ENCODE measurements at places on chromosomes 6 and 20.

DNA sequence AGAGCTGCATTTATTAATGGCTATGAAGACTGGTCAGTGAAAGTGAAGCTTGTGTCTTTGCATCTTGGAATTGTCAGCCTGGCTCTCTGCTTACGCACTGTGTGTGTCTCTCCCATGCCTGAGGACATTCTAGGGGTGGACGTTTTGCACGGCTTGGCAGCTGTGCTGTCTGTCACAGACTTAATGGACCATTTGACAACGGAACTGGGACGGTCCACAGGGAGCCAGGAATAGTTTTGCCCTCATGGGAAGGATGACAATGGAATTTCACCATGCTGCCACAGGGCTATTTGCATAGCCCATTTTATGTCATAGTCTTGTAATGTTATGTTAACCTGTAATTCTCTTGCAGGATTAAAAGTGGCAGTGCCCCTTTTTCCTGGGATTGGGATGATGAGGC lies 44.7 kb downstream of the OR2B6 start:
- peak; percentile 81 for DNase-seq

DNA sequence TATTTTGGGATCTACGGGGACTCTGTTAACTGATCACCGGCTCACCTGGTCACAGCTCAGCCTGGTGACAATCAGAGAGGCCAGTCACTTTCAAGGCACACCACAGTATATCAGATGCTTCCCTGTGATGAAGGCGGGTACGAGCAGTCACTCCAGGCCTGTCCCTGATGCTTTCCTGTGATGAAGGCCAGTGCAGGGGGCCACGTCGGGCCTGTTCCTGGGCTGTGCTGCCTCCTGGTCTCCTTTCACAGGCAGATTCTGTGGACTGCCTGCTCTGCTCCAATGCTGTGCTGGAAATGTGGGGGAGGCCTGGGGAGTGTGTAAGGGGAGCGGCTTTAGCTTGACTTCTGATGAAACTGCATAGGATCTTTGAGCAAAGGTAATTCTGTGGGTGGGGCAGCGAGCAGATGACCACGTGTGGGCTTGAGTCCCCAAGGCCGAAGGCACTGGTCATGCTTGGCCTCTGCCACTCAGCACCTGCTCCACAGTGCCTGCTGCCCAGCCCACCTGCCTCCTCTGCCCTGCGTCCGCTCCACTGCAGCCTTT lies 372.6 kb downstream of the TAF4 start:
- DNase-seq, result no peak

DNA sequence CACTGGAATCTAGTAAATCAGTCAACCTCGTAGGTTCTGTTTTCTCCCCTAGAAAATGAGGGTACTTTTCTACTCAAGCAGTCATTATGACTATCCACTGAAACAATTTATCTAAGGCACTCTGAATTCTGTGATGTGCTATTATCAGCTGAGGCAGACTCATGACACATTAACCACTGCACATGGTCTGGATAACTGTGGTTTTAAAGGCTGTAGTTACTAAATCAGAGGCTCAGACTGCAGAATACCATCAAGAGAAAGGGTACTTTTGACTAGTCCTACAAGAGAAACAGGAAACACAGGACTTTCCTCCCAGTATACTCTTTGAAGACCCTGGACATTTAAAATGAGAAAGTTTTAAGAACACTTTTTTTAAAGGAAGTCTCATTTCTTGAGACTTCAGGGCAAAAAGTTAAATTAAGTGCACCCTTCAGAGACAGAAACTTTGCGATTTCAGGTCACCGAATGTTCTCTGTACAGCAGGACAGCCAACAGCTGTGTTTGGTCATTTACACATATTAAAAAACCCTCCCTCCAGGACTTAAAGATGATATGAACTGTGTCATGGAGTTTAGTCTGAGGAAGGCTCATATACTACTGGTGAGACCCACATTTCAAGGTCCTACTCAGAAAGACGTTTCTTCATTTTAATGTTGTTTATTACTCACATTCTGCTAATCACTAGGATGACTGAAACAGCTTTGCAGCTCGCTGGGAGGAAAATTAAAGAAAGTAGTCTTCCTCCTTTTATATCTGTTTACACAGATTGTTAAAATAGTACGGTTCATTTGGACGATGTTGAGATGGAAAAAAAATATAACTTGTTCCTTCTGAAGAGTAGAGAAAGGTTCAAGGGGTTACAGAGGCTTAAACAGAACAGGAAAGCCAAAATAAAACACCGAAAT lies 19.9 kb downstream of the ATXN1 start:
- DNase-seq, result peak; percentile 98

DNA sequence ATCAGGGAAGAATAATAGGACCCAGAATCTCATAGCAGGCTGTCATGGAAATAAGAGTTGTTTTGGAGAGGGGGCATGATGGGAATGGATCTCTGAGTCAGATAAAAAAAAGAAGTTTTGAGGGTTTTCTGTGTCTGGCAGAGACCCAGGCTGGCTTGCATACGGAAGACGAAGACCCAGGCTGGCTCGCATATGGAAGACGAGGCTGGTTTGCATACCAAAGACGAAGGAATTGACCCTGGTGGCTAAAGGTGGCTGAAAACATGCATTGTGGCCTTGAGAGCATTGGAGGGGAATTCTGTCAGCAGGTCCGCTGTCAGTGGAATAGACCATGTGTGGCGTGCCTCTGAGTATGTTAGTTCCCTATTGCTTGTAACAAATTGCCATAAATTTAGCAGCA lies 335.1 kb downstream of the BTBD3 start:
- DNase-seq, result no peak

GRCh38 chr20:4113615-4114603 lies 98.6 kb upstream of the RNF24 start:
- no peak for DNase-seq

GRCh38 chr6:125363824-125364165 lies 62.0 kb upstream of the HDDC2 start:
- no peak for DNase-seq

GRCh38 chr6:25869840-25870239 lies 4.2 kb downstream of the SLC17A3 start:
- no peak for DNase-seq

DNA sequence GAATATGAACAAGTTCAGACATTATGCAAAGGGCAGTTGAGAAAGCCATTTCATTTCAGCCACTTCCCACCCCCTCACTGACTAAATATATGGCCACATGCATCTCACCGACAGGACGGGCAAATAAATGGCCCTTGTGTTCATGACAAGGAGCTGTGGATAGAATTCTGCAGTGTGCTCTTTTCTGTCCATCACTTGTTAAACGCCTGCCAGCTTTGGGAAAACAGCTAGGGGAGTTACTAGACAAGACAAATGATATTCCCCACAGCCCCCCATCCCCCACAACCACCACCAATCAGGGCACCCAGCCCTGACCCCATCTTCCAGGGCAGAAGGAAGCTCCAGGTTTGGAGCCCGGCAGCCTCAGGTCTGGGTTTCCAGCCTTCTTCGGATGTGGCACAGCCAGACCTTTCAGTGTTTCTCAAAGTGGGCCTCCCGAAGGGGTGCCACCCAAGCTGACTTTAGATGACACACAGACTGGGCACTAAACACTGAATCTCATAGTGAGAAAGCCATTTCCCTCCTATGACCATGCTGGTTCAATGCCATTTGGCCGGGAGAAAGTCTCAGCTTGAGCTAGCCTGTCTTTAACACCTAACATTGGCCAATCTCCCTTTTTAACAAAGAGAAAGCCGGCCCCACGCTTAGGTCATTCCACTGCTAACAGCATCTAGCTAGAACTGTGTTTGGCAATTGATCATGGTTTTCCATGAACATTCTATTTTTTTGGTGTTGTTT lies 4.0 kb upstream of the RIPOR3 start:
- no peak for DNase-seq

DNA sequence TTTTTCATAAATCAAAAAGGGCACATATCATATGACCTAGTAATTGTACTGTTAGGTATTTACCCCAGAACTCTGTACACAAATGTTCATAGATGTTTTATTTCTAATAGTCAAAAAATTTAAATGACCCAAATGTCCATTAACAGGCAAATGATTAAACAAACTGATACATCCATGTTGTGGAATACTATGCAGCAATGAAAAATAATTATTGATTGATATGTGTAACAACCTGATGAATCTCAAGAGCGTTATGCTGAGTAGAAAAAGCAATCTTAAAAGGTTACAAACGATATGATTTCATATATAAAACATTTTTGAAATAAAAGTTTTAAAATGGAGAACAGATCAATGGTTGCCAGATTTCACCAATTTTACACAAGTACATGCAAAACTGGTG lies 18.1 kb downstream of the HTR1B start:
- DNase-seq, result no peak

DNA sequence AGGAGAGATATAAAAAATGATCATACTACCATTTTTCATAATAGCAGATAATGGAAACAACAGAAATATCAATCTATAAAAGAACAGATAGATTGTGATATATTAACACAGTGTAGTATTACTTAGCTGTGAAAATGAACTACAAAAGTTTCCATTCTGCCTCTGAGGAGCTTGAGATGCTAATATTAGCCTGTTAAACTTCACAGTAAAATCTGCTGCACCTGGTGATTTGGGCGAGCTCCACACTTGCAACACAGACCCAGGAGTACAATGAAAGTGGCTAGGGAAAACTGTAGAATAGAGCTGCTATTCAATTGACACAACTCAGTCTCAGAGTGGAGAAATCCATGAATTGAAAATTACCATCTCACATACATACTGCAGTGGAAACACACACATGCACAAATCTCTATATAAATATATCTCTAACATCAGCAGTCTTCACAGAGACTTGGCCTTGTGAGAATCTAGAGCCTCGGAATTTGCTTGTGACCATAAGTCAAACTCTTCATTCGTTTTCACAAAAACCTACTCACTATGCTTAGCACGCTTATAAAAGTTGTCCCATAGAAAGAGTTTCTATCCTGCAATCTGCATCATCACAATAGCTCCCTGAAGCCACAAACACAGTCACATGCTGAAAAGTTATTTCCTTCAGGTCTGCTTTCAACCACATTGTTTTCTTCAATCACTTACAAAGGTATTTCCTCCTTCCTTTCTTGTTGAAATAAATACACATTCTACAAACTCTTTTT lies 133.0 kb downstream of the PAK5 start:
- DNase-seq, result no peak
